ENCODE measurements at places on chromosomes 3 and 15. TPM values are rescaled to one million over a fixed set of nuclear protein-coding genes. Genes with fewer than 3 reads are reported as not detected.
A peak's percentile ranks its signal among the peaks of the same experiment; 100 is the strongest.

Gene LCTL
- total RNA-seq = not detected

DNA sequence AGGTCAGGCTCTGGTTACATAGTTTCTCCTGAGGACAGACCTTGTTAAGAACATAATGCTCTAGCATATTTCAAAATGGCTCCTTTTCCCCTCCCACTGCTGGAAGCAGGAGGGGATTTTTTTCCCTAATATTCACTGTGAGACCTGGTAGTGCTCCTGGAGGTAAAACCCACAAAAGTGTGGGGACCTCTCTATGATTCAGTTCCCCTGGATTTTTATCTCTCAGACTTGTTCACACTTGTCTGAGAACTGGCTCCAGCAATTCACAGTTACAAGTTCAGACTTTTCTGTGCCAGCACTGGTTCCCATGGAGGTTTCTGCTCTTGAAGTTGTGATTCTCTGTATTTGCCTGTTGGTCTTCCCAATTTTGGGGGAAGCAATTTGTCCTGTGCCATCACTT lies 36.3 kb upstream of the PCOLCE2 start:
- H3K4me1 ChIP-seq = no peaks in the 10 kb centered on the region
- H3K4me3 ChIP-seq = no peak overlapping the region
- no peaks in the 10 kb centered on the region for H3K36me3 ChIP-seq
- no peak overlapping the region for H3K27ac ChIP-seq

GRCh38 chr3:117003501-117003900 lies 293.9 kb downstream of the TUSC7 start:
- H3K27me3 ChIP-seq = no peaks in the 10 kb centered on the region
- no peaks in the 10 kb centered on the region for H3K4me1 ChIP-seq
- DNase-seq = no peak
- no peaks in the 10 kb centered on the region for H3K36me3 ChIP-seq
- H3K4me3 ChIP-seq = no peak overlapping the region
- H3K27ac ChIP-seq = no peak overlapping the region

- DNase-seq = peak; percentile 77
- H3K27me3 ChIP-seq = no peaks in the 10 kb centered on the region
- H3K27ac ChIP-seq = peak overlapping the region; percentile 60
- H3K4me1 ChIP-seq = peaks cover 56% of the 10 kb centered on the region
- peak overlapping the region; percentile 61 for H3K4me3 ChIP-seq
- H3K36me3 ChIP-seq = peaks cover 29% of the 10 kb centered on the region
Measured at GRCh38 chr3:39146611-39147591, 6.5 kb downstream of the CSRNP1 start.

GRCh38 chr3:184781801-184782200 lies 30.2 kb upstream of the VPS8 start:
- no peaks in the 10 kb centered on the region for H3K36me3 ChIP-seq
- peaks cover 11% of the 10 kb centered on the region for H3K4me1 ChIP-seq
- no peak overlapping the region for H3K4me3 ChIP-seq
- no peak overlapping the region for H3K27ac ChIP-seq
